ENCODE measurements at places on chromosomes 1 and 21.

- no peak for DNase-seq
Measured at GRCh38 chr1:78292361-78292760, 198.4 kb upstream of the PTGFR start.

DNA sequence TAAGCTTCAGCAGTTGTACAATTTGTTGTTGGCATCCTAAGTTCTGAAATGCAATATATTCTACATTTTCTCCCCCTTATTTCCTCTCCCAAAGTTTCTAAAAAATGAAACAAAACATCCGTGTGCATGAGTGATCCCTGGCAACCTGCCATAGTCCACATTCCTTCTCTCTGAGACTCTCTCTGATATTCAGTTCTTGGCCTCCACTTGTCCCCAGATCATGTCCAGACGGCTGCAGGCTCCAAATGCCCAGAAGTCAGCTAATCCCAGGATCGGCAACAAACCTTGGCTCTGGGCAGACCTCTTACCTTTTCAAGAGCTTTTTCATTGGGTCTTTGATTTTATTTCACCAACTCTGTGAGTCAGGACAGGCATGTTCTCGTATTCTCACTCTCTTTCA lies 187.8 kb downstream of the ETS2 start:
- no peak for DNase-seq

GRCh38 chr1:93578433-93578830 lies 103.2 kb downstream of the BCAR3 start:
- no peak for DNase-seq

DNA sequence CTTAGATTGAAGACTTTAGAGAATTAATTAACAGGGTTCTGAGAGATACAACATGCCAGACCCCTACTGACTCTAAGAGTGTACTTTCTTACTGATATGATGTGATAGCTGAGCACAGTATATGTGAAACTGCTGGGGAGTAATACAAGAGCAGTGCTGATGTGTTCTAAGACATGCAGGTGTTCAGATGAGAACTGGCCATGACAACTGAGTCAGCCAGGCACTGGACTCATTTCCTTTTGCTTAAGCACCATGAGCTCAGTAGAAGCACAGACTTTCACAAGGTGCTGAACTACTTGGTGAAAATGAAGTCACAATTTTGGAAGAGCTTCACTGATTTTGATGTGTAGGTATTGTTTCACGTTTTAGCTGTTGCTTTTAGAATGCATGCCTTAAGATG lies 15.9 kb upstream of the POGZ start:
- DNase-seq = no peak

GRCh38 chr1:87979079-87979478 lies 650.4 kb downstream of the LMO4 start:
- DNase-seq = no peak

Data from NCI-H460 (cell line).